ENCODE measurements at places on chromosomes 3 and 15.

DNA sequence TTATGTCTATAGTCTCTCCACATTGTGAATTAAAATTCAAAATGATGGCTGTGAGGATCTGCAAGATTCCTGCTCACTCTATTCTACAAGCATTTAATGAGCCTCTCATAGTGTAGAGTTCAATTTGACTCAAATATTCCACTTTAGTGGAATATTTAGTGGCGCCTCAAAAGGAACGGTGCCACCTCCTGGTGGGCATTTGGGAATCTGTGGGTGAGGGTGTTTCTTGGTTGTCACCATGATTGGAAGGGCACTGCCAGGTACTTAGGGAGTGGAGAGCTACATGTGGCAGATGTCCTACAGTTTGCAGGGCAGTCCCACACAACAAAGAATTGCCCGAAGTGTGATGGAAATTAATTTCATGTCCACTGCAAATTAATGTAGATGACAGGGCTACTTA lies 21.5 kb upstream of the KCNMB3 start:
- DNase-seq = no peak

DNA sequence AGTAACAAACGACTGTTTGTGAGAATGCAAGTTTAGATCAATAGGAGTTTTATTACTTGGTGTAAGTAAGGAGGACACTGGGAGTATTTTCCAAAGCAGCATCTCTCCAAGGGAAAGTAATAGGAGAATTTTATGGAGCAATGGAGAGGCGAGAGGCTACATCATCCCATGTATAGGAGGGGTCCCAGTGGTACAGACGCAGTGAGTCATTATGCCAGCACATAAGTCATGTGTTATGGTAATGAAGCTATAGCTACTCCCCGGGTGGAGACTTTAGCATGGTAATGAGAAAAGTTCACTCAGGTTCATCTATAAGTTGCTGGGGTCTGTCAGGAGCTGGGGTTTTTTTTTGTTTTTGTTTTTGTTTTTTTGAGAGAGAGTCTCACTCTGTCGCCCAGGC lies 29.5 kb upstream of the ZNF445 start:
- DNase-seq = no peak

DNA sequence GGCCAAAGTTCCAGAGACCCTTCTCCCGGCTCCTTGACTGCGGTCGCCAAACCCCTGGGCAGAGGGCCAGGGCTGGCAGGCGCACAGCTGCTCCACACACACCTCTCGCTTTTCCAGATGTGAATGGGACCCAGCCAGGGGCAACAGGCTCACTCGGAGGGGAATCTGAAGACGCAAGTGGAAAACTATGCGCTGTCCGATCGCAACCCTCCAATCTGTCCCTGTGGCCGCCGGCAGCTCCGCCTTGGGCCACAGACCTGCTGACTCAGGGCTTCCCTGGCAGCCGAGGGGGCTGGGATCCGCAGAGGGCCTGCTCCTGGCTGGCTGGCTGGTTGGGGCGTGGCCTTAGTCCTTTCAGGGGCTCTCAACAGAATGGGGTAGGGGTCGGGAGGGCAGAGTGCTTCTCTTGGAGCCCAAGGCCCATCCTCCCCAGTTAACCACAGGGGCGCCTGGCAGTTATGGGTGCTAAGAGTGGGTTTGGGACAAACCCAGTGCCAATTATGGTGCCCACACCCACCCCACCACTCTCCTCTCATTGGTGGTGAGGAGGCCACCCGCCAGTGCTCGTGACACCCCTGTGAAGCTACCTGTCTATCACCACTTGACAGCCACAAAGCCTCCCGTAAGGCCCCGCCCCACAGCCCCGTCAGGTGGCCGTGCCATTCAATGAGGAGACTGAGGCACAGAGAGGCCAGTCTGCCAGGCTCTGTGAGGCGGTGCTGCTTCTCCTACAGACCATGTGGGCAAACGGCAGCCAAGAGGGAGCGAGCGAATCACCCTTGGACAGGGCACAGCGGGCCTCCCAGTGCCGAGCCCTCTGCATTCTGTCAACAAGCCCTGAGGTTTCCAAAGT lies 53.8 kb downstream of the IQSEC1 start:
- DNase-seq = no peak

DNA sequence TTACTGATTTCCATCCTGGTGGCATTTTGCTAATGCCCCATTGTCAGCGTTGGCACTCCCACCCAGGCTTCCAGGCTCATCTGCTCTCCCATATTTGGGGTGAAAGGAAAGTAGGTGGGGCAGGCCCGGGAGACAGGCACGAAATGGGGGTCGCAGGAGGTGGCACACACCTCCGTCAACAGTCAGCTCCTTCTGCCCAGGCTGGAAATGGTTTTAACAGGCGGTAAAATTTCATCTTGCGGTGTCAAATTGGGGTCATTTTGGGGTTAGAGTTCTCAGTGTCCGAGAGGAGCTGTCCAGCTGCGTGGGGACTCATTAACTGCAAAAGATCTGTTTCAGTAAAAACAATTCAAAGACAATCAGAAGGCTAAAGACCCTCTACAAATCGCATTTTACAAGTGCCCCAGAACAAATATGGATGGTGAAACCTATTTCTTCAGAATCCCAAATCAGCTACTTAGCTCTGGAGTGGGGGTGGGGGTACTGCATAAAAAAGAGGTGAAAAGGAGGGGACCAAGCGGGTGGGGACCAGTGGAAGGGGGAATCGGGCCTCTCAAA lies 4.2 kb upstream of the MEIS2 start:
- no peak for DNase-seq

DNA sequence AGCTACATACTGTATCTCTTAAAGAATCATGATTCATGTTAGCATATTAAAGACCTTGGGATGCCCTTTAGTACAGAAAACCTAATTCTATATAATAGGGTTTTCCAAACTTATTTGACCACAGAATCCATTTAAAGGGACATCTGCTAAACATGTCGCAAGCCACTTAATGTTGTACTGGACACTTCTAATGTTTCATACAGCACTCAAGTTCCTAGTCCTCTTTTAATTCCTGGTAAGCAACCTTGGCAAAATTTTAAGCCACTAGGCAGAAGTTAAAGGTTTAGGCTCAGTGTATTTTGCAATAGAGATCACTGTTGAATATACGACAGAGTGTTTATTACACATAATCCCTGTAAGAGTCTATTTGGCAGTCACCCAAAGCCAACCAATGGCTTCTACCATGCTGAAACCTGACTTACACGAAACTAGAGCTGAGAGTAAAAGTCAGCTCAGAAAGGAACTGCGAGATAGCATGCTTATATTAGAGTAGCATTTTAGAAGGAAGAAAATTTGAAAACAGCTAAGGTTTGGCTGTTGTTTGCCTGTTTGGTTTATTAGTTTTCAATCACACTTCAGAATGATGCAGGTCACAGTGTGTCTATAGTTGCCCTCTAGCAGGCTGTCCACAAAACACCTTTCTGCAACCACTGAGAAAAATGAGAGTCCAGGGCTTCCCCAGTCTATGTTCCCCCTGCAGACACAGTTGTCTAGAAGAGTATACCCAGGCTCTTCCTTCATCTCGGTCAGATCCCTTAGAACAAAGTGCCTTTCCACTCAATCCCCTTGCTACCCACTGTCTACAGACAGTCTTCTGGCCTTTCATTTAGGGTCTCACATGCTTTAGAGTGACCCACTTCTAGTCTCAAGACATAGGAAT lies 104.4 kb downstream of the FMN1 start:
- no peak for DNase-seq

- DNase-seq = no peak
These were observed 61.6 kb upstream of the SUCLG2 start for GRCh38 chr3:67715971-67716370.
